Stimulated activated CD4-positive, alpha-beta T cell treated with anti-CD3 and anti-CD28 coated beads, TNF-alpha, amount 100 ng/mL, for 1 hour (primary cell): ENCODE measurements at places on chromosomes 11 and 22.

DNA sequence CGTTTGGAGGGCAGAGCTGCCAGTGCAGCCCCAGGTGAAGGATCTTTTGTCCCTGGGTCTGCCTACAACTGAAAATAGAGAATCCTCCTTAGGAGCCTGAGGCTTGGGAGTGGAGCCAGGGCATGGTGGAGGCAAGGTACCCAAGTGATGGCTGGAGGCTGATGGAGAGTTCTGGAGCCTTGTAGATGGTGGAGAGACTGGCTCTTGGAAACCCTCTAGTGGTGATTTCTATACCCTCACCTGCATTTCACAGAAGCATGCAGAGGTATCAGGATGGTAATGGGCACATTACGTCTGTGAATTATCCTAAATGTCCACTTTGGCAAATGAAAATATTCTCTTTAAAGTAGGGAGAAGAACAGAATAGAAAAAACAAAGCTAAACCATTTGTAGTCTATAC, 44.4 kb downstream of the INSC start:
- no peak for DNase-seq

- peak; percentile 51 for DNase-seq
Observed at GRCh38 chr11:13343931-13344717, 66.5 kb downstream of the BMAL1 start.

DNA sequence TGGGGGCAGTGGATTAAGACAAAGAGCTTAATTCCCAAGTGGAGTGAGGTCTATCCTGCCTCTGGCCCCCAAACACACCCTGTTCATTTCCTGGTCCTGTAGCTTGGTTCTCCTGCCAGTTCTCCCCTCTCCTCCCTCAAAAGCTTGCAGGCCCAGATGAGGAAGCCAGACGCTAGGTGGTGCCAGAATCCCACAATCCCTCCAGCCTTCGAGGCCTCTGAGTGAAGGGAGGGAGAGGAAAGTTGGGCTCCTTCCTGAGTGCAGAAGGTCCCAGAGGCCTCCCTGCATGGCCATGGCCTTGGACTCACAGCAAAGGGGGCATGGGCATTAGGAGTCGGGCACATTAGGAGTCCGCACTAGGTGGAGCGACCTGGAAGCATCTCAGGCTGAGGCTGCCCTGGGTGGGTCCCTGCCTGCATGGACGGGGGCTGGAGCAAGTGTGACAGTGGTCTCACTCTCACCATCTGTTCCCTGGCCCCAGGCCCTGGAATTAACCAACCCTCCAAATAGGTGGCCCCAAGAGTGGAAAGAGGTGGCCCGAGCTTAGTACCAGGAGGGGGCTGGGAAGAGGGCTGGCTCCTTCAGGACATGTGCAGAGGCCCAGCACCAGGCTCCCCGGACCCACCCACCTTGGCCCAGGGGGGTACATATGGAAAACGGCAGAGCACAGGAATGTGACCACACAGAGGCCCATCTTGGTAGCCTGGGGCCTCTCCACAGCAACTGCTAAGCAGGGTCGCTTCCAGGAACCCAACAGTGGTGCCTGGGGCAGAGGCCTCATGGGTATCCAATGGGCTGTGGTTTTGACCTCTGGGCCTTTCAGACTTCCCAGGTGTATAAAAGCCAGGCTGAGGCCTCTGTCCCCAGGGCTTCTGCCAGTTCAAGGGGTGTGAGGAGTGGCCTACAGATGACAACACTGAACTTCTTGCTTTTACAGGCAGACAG, 5.2 kb downstream of the FXYD2 start:
- no peak for DNase-seq

DNA sequence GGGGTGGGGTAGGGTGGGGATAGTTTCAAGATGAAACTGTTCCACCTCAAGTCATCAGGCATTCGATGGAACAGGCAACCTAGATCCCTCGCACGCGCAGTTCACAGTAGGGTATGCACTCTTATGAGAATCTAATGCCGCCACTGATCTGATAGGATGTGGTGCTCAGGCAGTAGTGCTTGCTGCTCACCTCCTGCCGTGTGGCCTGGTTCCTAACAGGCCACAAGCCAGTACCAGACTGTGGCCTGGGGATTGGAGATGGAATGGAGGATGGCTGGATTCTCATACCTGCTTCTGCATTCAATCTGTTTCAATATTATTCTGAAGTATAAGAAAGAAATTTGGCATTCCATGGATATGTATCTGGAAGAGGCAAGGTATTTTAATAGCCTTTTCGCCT, 73.1 kb downstream of the RBFOX2 start:
- DNase-seq = no peak

DNA sequence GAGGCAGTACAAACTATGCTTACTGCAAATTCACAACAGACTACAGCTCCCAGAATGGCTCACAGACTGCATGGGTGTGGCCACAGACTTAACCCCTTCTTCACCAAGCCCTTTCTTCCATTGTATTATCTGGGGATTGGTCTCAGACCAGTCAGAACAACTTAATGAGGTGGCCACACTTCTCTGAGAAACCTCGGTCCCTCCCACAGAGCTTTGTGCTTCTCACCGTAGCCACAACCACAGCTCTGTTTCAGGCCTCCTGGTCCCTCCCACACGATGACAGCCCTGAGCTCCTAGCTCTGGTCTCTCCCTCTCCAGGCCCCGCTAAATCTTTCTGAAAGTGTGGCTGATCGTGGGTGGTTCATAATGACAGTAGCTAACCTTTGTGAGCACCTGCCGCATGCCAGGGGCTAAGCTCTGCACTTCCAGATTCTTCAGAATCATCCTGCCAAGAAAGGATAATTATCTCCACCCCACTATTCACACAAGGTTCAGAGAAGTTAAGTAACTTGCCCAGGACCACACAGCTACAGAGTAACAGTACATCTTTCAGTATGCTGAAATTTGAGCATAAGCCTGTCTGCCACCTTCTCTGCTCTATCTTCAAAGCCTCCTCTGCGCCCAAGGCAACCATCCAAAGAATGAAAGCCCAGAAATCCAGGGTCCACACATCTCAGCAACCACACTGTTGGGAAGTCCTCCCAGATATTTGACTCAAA, 5.4 kb downstream of the PDE2A start:
- no peak for DNase-seq

DNA sequence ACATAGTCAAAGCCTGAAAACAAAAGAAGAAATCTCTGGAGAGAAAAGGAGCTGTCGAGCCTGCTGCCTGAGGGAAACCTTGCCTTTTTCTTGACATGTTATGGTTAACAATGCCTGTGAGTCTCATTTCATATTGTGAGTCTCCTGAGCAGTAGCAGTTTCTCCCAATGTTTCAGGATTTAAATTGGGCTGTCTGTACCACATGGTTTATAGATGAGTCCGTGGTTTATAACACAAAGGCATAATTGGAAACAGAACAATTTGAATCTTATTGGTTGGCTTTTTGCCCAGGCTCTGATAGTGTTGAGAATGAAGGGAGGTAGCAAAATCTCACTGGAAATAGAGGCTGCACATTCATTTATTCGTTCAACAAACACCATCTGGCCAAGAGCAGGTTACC, 540.9 kb downstream of the RAB38 start:
- no peak for DNase-seq

DNA sequence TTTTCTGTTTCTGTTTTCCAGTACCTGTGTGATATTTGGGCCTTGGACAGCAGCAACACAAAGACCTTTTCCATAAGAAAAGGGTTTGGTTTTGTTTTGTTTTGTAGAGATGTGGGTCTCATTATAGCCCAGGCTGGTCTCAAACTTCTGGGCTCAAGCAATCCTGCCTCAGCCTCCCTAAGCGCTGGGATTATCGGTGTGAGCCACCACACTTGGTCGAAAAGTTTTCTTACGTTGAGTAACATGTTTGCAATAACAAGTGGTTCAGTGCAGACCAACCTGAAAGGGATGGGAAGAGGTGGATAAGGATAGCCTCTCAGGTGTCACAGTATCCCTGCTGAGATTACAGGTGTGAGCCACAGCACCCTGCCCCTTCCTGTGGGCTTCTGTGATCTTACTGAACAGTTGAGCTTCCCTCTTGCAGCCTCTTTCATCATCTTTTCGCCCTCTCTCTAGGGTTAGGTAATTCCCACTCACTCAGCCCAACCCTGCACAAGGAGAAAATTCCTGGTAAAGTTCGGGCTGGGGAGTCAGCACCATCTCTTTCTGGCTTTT, 3.5 kb upstream of the MRPL48 start:
- no peak for DNase-seq

DNA sequence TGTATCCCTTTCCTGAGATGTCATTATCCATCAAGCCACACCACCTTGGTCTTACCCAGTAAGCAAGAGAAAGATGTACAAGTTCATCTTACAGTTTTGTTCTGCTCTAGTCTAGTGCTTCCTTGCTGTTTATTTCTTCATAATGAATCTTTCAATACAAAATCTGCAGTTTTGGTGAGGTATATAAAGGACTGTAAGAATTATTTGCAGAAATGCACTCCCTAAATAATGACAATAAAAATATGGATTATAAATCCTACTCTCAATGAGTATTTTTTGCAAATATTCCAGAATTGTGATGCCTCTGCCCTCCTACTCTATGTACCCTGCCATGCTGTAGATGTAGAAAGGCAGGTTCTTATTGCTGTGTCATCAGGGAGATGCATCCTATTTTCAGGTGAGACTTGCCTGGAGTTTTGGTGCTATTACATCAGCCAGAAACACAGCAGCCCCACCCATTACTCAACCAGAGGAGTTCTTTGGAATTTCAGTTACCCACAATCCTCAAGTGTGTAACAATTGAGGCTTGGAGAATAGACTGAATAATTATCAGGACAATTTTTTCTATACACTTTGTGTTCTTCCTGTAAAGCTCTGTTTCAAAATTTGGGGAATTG, at the start of gene OR10S1:
OR10S1 (minus strand) TSS at position 51 of the 617 bp plus-strand sequence. CDS start 117 bp downstream, outside the sequence.
- no peak for DNase-seq

DNA sequence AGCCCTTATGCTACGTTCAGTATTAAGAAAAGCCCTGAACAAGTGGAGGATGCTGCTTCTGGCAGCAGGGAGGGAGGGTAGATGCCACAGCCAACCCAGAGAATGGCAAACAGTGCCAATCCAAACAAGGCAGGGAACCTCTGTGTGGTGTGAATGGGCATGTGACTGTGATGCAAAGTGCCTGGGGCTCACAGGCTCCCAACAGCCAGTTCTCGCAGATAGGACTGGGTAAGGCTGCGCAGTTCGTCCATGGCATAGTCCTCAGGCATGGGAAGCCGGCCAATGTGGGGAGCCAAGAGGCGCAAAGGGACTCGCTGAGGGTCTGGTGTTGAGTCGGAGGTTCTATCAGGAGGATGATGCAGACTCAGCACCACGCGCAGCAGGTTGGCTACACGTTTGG, 4.8 kb upstream of the CHRNA10 start:
- DNase-seq = no peak

- DNase-seq = no peak
Observed at GRCh38 chr11:70487756-70488155, 89.4 kb downstream of the CTTN start.

GRCh38 chr11:33774736-33775466, 581 bp upstream of the FBXO3 start:
- no peak for DNase-seq

- no peak for DNase-seq
Observed at GRCh38 chr11:130674686-130675308, 226.4 kb downstream of the ADAMTS15 start.

DNA sequence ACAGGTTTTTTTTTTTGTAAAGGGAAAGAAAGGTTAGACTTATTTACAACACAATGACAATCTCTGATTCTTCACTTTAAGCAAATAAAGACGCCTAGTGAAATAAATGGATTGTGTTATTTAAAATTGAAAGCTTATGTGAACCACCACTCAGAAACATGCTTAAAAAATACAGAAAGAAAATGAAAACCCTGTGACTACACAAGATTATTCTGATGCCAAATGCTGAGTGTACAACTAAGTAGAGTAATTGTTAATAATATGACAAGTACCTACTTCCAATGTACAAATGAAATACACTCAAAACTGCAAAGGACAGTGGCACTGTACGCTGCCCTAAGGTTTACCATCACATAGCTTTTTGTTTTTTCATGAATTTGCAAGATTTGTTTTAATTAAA, 1.0 kb downstream of the BLID start:
- DNase-seq = no peak

- no peak for DNase-seq
Observed at GRCh38 chr22:31333641-31334040, 12.5 kb downstream of the PATZ1 start.

GRCh38 chr22:24433001-24433827, 5.8 kb downstream of the ADORA2A start:
- no peak for DNase-seq

DNA sequence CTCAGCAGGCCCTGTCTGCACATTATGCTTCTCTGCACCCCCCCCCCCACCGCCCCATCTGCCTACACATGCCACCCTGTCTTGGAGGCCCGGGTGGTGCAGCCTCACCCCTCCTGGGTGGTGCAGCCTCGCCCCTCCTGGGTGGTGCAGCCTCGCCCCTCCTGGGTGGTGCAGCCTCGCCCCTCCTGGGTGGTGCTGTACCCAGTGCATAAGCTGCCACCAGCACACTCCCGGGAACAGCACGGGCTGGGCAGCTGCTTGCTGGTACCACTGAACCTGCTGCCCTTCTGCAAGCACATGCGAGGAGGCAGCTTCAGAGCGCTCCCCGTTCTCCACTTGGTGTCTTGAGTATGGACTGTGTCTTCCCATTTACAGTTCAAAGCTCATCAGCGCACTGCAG, 69.3 kb downstream of the NCAPD3 start:
- DNase-seq = no peak

GRCh38 chr11:3669742-3670183, 1.4 kb downstream of the CHRNA10 start:
- no peak for DNase-seq

- DNase-seq = no peak
Observed at GRCh38 chr22:33918676-33919365, 1.5 kb downstream of the LARGE1 start.

GRCh38 chr11:11422411-11423128, 69.5 kb upstream of the CSNK2A3 start:
- DNase-seq = no peak

GRCh38 chr11:95335989-95336388, 105.0 kb upstream of the SESN3 start:
- no peak for DNase-seq

DNA sequence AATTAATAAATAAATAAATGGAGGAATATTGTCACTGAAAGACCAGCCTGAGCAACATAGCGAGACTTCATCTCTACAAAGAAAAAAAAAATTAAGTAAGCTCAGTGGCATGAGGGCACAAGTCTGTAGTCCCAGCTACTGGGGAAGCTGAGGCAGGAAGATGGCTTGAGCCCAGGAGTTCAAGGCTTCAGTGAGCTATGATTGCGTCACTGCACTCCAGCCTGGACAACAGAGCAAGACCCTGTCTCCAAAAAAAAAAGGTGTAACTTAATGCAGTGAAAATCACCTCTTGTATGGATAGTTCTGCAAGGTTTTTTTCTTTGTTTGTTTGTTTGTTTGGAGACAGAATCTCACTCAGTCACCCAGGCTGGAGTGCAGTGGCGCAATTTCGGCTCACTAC, 4.6 kb upstream of the SYNGR1 start:
- no peak for DNase-seq

GRCh38 chr11:126465573-126466188, 110.2 kb downstream of the ST3GAL4 start:
- DNase-seq = no peak

GRCh38 chr11:38226684-38227083, 1628.6 kb upstream of the RAG2 start:
- no peak for DNase-seq
